ENCODE measurements at places on chromosomes 2 and 18.

DNA sequence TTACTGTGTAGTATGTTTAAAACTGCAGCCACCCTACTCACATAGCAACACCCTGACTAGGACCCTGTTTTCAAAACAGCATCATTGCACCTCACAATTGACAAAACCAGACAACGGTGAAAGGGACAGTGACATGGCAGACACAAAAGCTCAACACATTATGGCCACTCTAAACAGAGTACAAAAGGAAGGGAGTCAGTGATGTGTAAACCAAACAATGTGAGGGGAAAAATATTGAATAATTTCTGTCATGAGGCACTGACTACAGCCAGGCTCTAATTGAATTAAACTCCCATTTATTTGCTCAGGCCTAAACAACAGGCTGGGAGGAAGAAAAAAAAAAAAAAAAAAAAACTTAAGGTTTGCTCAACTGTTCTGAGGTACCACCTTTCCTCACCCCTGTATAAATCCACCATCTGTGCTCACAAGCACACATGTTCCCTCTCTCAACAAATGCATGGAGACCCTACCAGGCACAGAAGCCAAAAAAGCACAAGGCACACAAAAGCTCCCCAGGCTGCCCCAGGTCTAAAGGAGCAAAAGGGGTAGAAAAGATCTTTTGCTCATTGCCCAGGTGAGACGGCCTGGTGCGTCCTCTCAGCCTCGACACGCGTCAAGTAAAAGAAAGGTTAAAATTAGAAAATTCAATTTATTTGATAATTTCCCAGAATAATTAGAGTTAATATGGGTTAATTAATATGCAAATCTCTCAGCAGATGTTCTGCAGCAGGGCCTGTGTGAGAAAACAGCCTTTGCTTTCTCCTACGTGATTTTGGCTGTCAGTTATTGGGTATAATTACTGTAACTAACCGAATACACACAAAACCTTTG, 80.9 kb downstream of the ZEB2 start:
- no peak for DNase-seq

- DNase-seq = no peak
Measured at GRCh38 chr2:132669908-132670495, at the start of gene LYPD1. Gene LYPD1, minus strand, starts transcription at chr2:132670205. Its CDS starts 273 bp downstream, at chr2:132669932.

DNA sequence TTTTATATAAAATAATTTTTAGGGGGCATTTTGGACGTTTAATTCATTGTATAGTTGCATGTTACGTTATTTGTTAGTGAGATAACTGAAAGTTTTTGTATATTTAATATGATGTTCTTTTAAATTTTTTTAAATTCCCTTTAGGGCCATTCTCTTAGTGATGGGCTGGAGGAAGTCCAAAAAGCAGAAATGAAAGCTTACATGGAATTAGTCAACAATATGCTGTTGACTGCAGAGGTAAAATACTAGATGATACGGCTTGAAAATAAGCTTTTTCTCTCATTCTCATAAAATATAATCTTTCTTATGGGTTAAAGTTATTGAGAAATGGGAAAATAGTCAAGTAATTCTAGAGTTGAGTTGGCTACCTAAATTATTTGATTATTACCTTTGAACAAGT, 58.9 kb downstream of the MTX2 start:
- DNase-seq = no peak

- no peak for DNase-seq
Measured at GRCh38 chr2:10188211-10188610, 65.7 kb downstream of the RRM2 start.

DNA sequence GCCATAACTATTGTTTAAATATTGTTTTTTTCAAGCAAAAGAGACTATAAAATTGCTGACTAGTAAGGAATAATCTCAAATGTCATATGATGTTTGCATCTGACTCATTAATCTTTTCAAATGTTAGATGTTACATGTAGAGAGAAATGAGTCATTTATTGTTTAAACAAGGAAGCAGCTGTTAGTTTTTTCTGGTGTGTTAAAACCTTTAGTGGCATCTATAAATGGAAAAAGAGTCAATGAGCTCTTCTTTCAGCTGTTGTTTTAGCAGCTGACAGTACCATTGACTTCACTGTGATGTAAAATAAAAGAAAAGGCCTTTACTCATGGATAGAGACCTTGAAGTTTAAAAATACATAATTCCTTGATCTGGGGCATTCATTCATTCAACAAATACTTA, 1.8 kb upstream of the KLHL41 start:
- no peak for DNase-seq

GRCh38 chr18:37332219-37332618, 233.4 kb downstream of the CELF4 start:
- DNase-seq = no peak

DNA sequence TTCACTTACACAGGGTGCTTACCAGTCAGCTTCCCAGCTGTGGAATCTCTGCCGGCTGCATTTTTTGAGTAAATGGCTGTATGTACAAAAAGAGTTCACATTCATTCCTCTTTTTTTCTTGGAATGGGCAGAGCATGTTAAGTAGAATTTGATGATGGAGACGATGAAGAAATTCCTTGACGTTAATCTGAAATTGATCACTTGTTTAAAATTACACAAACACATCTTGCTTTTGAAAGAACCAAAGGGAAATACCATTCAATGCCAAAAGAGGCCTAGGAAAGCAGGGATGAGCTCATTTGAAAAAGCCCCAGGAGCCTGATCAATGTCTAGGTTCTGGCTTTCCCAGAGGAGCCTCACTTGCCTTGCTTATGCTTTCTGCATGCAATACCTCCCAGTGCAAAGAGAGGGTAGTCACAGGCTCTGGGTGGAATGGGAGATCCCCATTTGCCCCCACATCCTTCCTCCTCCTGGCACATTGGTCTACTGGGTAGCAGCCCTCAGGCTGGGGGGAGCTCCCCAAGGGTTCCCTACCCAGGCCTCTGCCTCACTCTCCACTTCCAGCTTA, 12.3 kb upstream of the SMAD7 start:
- no peak for DNase-seq

GRCh38 chr2:209113026-209113425, 310.8 kb upstream of the MAP2 start:
- no peak for DNase-seq

DNA sequence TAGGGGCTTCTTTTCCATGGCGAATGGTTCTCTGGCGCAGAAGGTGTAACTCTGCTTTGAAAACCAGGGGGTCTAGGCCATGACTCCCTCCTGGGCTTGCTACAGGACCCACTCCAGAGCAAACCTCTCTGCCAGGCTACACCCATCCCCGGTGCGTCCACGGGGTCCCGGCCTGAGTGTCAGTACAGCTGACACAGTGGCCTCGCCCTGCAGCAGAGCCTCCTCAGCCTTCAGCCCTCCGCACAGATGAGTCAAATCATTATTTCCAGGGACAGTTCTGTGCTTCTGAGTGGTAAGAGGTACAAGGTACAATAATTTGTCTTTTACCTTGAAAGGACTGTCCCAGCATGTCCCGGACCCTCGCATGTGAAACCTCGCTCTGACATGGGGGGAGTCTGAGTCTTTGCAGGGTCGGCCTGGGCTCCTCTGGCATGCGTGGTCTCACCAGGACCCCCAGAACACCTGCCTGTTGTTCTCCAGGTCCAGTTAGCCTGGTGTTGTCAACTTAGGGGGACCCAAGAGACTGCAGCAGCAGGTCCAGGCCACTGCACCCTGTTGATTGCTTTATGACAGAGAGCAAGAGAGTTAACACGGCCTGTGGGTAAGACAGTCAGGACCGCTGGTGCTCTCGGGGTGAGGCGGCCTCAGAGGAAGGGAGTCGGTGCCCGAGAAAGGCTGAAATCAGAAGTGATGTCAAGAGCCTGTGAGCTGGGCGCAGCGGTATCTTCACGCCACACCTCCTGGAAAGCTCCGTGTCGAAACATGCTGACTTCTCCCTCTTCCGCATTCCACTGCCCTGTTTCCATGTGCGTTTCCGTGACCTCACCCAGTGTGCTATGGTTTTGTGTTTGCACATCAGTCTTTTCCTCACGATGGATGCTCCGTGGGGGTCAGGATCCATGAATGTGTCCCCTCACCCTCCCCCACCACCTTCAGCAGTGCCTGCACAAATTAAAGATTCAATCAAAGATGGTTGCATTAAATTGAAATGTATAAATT, 340.1 kb downstream of the EIPR1 start:
- no peak for DNase-seq

DNA sequence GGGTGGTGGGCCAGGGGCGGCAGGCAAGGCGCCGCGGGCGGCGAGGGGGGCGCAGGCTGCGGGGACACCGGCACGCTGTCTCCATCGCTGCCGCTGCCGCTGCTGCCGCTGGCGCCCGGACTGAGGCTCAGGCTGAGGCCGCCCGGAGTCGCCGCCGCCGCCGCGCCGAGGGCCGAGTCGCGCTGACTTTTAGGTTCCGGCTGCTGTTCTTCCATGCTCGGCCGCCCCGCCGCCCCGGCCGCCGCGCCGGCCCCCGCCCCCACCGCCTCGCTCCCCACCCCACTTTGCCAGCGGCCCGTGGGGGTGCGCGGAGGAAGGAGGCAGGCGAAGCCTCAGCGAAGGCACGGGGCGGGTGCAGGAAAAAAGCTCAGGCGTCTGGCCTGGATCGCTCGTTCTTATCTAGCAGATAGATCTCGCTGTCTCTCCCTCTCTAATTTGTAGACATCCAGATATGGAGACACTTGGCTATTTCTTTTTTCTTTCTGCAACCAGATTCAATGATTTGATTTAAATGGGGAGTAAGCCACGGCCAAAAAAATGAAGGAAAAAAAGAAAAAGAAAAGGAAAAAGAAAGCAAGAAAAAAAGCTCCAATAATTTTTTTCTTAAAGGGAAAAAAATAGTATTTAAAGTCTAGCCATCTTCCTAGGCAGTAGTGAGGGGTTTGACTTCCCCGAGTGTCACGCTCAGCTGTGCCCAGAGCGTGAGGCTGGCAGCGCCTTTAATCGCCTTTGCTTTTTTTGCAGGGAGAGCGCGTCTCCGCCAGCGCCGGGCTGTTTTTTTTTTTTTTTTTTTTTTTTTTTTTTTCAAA, at the start of gene EN1:
TSS of gene EN1 (minus strand) at position 696 of the 809 bp plus-strand sequence. CDS start at position 215, 481 bp downstream.
- no peak for DNase-seq

DNA sequence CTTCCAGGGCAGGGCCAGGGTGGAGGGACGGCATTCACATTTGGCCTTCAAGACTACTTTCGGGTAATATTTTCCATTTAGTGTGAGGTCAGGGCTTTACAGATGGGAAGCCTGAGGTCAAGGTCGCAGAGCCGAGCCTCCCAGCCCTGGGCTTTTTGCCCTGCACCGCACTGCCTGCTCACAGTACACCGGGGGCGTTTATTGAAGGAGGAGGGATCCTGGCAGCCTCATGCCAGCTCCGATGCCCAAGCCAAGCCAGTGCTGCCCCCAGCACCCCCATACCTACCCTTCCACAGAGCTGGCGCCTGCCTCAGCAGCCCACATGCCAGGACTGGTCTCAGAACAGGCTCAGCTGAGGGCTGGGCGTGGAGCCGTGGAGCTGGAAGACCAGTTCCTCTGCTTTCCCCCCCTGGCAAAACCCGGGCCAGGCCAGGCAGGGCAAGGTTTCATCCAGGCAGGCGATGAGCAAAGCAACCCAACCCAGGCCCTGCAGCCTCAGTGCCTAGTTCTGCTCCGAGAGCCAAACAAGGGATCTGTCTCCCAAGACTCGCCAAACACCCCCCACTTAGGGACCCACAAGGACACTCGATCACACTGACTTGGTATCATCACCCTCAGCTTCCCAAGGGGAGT, 11.9 kb downstream of the SDC1 start:
- no peak for DNase-seq

- no peak for DNase-seq
Measured at GRCh38 chr2:28053597-28053996, 163.1 kb downstream of the BABAM2 start.

GRCh38 chr2:2333076-2333475, 2.0 kb upstream of the MYT1L start:
- no peak for DNase-seq

- DNase-seq = no peak
Measured at GRCh38 chr2:149122516-149122915, 84.0 kb downstream of the LYPD6B start.

DNA sequence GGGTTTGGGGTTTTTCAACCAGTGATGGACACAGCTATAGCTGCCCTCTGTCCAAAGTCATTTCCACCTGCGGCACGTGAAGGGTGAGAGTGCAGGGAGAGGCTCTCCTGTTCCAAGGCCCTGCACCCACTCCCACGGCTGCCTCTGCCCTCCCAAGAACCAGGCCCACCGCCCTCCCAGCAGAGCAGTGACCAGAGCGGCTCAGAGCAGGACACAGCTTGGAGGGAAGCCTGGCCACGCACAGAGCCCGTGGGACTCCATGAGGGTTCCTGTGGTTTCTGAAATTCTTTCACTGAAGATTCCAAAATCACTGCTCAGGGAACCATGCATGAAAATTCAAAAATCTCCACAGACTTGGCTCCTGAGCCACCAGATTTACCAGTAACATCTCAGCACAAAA, 67.3 kb upstream of the SALL3 start:
- DNase-seq = no peak

- DNase-seq = no peak
Measured at GRCh38 chr2:237137626-237138323, 52.1 kb downstream of the COPS8 start.

- DNase-seq = no peak
Measured at GRCh38 chr2:64018701-64019082, 536 bp downstream of the VPS54 start.

DNA sequence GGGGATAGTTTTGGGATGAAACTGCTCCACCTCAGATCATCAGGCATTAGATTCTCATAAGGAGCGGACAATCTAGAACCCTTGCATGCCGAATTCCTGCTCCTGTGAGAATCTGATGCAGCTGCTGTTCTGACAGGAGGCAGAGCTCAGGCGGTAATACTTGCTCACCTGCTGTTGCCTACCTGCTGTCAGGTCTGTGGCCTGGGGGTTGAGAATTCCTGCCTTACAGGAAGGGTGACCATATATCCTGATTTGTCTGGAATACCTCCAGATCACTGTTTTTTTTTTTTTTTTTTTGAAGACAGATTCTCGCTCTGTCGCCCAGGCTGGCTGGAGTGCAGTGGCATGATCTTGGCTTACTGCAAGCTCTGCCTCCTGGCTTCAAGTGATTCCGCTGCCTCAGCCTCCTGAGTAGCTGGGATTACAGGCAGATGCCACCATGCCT, 21.7 kb downstream of the ACSL3 start:
- DNase-seq = no peak

DNA sequence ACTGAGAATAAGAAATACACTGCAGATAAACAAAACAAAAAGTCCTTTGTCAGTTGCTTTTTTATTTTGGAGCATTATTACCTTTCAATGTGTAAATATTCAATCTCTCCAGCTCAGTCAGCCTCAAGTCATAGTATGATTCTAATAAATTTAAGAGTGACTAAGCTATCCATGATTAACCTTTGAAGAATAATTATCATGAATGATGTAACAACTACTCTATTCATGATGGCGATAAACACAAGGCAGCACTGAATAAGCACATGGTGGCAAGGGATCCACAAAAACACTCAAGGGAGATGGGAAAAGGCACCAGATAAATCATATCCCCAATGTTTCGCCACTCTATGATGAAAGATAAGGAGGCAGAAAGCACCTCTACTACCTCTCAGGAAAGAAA, 67.0 kb downstream of the MAP4K3 start:
- DNase-seq = no peak

- DNase-seq = no peak
Measured at GRCh38 chr2:171794918-171795317, 99.1 kb downstream of the SLC25A12 start.

GRCh38 chr2:57370882-57371585, 675.6 kb upstream of the VRK2 start:
- DNase-seq = no peak

GRCh38 chr2:86224645-86225355, 25.5 kb downstream of the MRPL35 start:
- no peak for DNase-seq

GRCh38 chr2:59779571-59779970, 773.9 kb downstream of the BCL11A start:
- no peak for DNase-seq

- no peak for DNase-seq
Measured at GRCh38 chr2:222572751-222573174, 83.1 kb downstream of the FARSB start.

Measured in activated CD4-positive, alpha-beta memory T cell treated with anti-CD3 and anti-CD28 coated beads for 36 hours (primary cell).